Left lung (tissue), 14 donors: ENCODE measurements at places on chromosomes 7 and 10. TPM values are rescaled to one million over a fixed set of nuclear protein-coding genes. Genes with fewer than 3 reads are reported as not detected.

FANK1 gene
- total RNA-seq, result 4.4 TPM

PON1 gene
- total RNA-seq, result 0.67 TPM

- no peak for DNase-seq
These were observed 163.1 kb downstream of the GFRA1 start for GRCh38 chr10:116109881-116110280.

DNA sequence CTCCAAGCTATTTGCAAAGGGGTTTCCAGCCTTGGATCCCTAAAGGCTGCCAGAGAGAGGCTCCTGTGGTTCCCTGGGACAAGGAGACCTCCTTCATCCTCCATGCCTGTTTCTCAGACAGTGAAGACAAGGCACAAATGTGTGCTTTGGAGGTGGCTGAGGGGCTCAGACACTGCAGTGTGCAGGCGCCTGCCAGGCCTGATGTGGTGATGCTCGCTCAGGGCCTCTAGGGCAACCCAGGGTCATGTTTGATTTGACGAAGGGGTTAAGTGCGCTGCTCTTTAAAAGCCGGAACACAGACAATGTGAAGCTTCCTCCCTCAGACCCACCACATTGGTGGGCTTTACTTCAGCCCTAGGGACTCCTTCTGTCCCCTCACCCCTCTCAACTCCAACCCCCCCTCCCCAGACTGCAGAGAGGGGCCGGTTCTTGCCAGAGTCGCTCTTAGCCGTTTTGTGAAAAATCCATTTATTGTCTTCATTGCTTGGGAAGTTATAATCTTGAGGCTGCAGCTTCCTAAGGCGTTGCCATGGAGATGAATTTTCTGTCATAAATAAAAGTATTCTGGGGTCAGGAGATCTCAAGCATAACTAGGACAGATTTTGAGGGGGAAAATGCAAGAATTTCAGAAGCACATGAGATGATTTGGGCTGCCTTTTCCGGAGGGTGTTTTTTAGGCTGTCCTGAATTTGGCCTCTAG, 35.8 kb downstream of the PDGFA start:
- no peak for DNase-seq

PODXL gene
- total RNA-seq, result 124 TPM

TBRG4 gene
- total RNA-seq, result 41.8 TPM

ELN gene
- total RNA-seq, result 202 TPM

DNA sequence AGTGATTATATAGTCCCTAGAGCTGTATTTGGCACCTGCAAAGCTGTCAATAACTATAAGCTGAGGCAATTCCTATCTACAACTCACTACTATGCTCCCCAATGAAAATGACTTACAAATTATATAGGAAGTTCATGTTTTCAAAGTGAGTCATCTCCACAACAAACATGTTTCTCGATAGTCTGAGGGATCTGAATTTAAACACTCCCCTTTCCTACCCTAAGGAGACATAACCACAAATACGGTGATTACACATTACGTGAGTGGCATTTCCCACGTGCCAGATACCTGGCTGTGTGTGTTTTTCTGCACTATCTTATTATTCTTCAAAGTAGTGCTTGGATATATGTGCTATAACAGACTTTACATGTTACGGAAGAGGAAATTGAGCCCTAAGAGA, 122.5 kb upstream of the C1QL3 start:
- no peak for DNase-seq

- DNase-seq, result no peak
These were observed 560 bp downstream of the RARRES2 start for GRCh38 chr7:150340875-150341262.

DNA sequence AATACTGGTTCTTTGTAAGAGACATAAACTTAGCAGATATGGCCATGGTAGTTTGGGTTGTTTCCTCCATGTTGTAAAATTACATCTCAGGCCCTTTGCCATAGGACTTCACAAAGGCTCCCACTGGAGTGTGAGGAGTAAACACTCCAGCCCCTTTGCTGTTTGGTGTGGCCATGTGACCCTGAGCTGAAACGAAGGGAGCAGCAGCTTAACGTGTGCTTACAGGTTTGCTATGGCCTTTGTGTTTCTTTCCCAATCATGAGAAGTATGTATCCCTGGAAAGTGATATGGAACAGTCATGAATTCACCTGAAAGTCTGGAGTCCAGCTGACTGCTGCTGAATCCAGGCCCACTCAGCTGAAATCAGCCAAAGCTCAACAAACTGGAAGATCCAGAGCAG, 23.8 kb upstream of the SFTPA1 start:
- no peak for DNase-seq
